ENCODE measurements at places on chromosomes 13 and 19. TPM values are rescaled to one million over a fixed set of nuclear protein-coding genes. Genes with fewer than 3 reads are reported as not detected.

- no peak for DNase-seq
Observed at GRCh38 chr13:52738719-52739467, 727 bp downstream of the CNMD start.

DNA sequence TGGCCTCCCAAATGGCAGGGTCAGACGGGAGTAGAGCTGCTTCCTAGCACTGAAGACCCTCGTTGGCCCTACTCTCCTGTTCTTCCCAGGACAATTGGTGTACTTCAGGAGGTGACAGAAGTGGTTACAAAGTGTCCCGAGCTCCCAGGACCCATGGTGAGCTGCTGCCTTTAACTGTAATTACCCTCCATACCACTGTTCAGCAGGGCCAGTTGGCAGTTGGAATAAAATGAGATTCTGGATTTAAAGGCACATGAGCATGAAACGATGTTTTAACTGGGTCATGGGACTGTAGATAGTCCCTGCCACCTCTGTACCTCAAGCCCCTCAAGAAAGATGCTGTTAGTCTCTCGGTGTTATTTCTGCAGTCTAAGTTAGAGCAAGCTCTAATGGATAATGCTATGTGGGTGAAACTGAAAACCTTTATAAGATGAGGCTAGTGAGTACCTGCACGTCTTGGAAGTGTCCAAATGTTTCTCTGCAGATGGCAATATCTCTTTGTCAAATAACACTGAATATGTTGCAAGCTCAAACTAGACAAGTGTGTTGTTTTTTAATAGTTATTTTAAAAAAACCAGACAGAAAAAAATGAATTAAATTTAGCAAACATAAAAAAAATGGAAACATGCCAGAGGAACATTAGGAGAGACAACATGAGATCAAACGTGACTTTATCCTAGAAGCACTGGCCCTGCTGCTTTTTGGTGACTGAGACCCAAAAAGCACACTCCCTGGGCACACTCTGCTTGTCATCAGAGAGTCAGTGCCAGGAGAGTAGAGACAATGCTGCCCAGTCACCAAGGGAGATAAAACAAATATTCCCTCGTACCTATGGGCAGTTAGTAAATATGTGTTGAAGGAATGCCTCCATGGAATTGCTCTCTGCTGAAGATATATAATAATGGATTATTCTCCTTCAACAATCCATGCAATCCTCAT lies 266.3 kb downstream of the LMO7 start:
- DNase-seq, result peak; percentile 31

- no peak for DNase-seq
Observed at GRCh38 chr13:108352599-108352998, 83.1 kb downstream of the TNFSF13B start.

DNA sequence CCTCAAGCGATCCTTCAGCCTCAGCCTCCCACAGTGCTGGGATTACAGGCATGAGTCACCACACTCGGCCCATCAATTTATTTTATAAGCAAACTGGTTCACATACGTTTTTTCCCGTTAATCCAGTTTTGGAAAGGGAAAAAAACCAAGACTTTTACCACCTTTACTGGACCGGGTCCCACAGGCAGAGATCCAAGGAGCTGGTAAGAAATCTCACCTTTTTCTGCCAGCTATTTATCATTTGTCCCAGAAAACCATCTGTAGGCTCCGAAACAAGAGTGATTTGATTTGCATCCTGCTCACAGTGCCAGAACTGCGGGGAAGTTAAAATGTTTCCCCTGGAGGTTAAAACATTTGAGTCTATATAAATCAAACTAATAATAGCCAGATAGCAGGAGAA lies 6.3 kb upstream of the FUT2 start:
- peak; percentile 41 for DNase-seq

GRCh38 chr13:40169476-40169875 lies 497.0 kb downstream of the FOXO1 start:
- no peak for DNase-seq

DNA sequence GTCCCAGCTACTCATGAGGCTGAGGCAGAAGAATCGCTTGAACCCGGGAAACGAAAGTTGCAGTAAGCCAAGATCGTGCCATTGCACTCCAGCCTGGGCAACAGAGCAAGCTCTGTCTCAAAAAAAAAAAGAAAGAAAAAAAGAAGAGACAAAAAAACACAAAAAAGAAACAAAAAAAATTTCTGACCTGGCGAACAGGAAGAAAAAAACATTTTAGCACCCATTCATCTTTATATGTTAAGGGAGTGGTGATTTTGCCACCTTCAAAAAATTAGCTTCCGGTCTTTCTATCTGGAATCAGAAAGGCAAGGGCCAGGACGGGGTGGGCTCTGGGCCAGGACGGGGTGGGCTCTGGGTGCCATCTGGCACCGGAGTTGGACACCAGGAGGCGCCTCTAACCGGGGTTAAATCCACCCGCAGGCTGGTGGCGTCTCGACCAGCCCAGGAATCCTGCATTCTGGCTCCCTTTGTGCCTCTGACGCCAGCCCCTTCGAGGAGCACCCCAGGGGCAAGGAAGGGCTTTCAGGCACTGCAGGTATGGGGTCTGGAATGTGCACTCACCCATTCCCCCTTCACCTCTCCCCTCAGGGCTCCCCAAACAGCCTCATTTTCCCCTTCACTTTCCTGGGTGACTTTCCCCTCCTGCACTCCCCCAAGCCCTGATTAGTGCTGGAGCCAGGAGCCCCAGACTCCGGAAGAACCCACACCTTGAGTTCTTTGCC lies 10.4 kb upstream of the ZSWIM4 start:
- DNase-seq, result peak; percentile 86

DNA sequence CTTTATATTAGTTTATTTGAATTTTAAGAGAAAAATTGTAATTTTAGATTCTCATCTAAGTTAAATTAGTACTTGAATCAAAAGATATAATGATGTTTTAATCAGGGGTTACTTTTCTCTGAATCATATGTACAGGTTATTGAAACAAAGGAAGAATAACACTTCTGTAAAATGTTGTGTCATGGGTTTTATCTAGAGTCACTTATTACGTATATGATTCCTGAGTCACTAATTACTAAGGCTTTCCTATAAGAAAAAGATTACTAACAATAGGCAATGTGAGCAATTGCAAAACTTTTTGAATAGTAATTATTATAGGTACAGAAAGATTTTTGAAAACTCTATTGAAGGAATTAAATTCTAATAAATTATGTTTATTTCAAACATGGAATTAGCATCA lies 99.2 kb upstream of the KLF5 start:
- DNase-seq, result peak; percentile 8

DNA sequence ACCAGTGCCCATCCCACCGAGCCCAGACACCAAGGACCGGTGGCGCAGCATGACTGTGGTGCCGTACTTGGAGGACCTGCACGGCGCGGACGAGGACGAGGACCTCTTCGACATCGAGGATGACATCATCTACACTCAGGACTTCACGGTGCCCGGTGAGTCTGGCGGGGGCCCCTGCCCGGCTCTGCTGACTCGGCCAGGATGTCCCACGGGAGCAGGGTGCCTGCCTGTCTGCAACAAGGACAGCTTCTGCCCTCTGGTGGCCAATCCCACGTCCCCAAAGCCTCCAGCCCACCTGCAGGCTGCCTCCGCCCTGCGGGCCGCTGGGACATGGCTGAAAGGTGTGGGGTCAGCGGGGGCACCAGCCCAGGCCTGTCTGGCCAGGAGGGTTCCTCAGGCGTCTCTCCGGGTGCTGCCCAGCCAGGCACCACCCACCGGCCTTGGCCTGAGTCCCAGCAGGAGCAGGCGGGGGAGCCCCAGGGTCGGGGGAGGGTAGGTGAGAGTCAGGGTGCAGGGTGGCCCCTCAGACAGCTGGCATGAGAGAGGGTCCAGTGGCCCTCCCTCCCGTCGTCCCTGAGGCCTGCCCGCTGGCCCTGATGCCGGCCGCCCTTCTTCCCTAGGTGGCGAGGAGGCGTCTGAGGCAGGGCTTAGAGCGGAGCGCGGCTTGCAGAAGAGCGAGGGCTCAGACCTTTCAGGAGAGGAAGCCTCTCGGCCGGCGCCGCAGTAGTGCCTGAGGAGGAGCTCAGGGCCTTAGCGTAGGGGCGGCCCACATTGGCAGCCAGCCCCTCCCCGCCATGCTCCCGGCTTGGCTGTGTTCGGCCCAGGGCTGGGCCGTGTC lies 14.6 kb downstream of the CBARP start:
- DNase-seq, result peak; percentile 41

- no peak for DNase-seq
Observed at GRCh38 chr19:1744822-1745563, 8.3 kb upstream of the ONECUT3 start.

GRCh38 chr13:20968745-20969144 lies 66.2 kb upstream of the XPO4 start:
- no peak for DNase-seq

DNA sequence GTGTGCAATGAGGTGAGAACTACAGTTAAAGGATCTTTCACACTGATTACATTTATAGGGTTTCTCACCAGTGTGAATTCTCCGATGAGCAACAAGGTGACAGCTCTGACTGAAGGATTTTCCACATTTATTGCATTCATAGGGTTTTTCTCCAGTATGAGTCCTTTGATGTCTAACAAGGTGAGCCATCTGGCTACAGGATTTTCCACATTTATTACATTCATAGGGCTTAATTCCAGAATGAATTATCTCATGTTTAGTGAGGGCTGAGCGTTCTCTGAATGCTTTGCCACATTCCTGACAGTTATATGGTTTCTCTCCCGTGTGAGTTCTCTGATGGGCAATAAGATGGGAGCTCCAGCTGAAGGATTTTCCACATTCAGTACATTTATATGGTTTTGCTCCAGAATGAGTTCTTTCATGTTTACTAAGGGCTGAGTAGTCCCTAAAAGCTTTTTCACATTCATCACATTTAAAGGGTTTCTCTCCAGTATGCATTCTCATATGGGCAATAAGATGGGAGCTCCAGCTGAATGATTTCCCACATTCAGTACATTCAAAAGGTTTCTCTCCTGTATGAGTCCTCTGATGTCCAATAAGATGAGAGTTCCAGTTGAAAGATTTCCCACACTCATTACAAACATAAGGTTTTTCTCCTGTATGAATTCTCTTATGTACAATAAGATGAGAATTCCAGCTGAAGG lies 4.4 kb upstream of the C19orf18 start:
- peak; percentile 7 for DNase-seq

GRCh38 chr19:50516964-50517703 lies 3.4 kb upstream of the ASPDH start:
- DNase-seq, result no peak

GRCh38 chr13:25210842-25211569 lies 38.9 kb upstream of the AMER2 start:
- DNase-seq, result no peak

- peak; percentile 89 for DNase-seq
Observed at GRCh38 chr19:15466851-15467733, 2.7 kb upstream of the RASAL3 start.

ATP1A3 gene
- 8.3 TPM for total RNA-seq

OR7D2 gene
- not detected for total RNA-seq

MBD3L3 gene
- total RNA-seq, result not detected

NR2C2AP gene
- total RNA-seq, result 39.3 TPM

MAMSTR gene
- total RNA-seq, result 0.18 TPM

DHDH gene
- 1.8 TPM for total RNA-seq
